ENCODE measurements at places on chromosomes 11 and 22. TPM values are rescaled to one million over a fixed set of nuclear protein-coding genes. Genes with fewer than 3 reads are reported as not detected.

The APOA4 gene
- total RNA-seq, result not detected

The P4HA3 gene
- 40.7 TPM for total RNA-seq

The LMO1 gene
- total RNA-seq, result not detected

The OR56A1 gene
- not detected for total RNA-seq

GRCh38 chr11:8615291-8616032, 21.4 kb upstream of the STK33 start:
- no peak for DNase-seq

DNA sequence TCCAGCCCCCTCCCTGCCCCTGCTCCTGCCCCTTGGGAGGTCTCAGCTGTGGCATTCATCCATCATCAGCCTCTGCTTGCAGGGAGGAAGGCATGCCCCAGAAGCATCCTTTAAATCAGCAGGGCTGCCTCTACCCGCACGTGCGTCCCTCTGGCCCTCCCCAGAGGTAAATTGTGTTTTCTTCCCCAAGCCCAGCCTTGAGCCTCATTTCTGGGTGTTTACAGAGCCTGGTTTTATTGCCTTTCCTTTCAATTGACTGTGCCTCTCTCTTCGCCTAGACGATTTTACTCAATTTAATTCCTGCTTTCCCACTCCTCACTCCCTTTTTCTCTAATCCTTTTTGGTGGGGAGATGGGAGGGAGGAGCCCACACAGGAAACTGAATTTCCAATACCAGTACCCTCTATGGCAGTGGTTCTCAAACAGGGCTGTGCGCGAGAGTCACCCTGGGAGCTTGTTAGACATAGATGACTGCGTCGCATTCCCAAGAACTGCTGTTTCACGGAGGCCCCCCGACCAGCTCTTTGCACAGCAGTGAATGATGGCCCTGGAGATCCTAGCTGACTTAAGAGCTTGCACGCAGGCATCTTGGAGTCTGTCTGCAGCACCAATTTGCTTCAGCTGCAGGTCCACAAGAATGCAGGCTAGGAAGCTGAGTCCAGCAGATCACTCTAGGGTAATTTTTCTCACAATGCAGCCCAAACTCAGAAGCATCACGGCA, 15.1 kb upstream of the OAF start:
- no peak for DNase-seq

DNA sequence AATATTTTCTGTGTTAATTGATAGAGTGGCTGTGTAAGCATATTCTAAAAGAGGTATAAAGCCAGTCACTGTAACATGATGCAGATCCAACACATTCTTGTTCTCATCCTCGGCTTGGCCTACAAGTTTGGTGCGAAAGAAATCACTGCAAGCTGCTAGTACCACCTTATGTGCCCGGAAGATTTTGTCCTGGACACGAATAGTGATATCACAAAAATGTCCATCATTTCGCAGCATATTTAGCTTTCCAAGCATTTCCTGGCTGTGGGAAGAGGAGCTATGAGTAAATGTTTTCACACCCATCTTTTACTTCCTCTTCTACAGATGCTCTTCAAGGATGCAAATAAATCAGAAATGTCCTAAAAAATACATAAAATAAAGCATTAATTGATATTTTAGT, 53.1 kb downstream of the ZBTB44 start:
- no peak for DNase-seq

GRCh38 chr11:92941676-92942571, 27.5 kb upstream of the MTNR1B start:
- no peak for DNase-seq

All from pulmonary artery endothelial cell (primary cell).